LHCN-M2 (cell line): ENCODE measurements at places on chromosomes 16 and 17. TPM values are rescaled to one million over a fixed set of nuclear protein-coding genes. Genes with fewer than 3 reads are reported as not detected.

DNA sequence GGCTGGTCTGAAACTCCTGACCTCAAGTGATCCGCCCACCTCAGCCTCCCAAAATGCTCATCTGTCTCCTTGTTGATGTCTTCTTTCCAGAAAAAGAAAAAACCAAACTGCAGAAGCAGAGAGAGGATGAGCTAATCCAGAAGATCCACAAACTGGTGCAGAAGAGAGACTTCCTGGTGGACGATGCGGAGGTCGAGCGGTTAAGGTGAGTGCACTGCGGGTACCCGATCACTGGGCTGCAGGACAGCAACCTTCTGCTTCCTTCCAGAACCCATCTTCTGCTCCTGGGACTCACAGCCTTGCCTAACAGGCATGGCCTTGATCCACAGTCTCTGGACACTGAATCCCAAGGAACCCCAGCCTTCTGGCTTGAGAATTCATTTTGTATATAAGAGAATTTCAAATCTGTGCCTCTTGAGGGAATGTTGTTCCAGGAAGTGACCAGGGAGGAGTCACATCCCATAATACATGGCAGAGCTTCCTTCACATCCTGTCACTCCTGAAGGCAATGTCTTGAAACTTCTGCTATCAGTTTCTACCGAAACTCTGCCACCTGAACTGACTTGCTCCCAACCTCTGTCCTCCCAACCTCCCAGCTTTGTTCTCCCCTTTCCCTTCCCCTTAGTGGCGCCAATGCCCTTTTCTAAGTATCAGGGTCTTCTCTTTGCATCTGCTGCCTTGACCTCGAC lies 61.7 kb downstream of the MARF1 start:
- no peak for DNase-seq

GRCh38 chr16:61900482-61900881 lies 135.8 kb downstream of the CDH8 start:
- peak; percentile 85 for DNase-seq

The TMIGD1 gene
- total RNA-seq: not detected in 2 replicates

- DNase-seq: no peak
Observed at GRCh38 chr17:46766493-46767491, 51.7 kb downstream of the WNT3 start.

GRCh38 chr17:79617304-79617703 lies 6.5 kb upstream of the RBFOX3 start:
- no peak for DNase-seq

The ST6GALNAC2 gene
- total RNA-seq: 0.34 and 1.2 TPM in 2 replicates

DNA sequence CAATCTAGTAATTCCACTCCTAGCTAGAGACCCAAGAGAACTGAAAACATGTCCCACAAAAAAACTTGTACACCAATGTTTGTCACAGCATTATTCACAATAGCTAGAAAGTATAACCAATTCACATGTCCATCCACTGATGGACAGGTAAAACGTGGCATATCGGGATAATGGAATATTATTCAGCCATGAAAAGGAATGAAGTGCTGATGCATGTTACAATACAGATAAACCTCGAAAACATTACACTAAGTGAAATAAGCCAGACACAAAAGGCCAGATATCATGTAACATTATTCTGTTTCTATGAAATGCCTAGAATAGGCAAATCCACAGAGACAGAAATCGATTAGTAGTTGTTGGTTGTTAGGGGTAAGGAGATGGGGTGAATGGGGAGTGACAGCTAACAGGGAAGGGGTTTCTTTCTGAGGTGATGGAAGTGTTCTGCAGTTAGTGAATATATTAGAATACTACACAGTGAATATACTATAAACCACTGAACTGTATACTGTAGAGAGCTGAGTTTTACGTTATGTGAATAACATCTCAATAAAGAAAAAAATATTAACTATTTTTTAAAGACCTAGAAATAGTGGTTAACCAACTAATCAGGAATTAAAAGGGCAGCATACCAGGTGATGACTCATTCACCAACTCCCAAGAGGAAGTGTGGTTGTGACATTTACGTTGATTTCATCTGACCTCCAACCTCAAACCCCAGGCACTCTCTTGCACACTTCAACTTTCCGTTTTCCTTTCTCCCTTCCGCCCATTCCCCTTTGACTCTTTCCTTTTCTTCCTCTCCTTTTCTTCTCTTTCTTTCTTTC lies 48.6 kb downstream of the GAS7 start:
- peak; percentile 15 for DNase-seq

The CRYBA1 gene
- not detected in 2 replicates for total RNA-seq

- peak; percentile 90 for DNase-seq
Observed at GRCh38 chr16:29807426-29808218, 1.3 kb downstream of the MAZ start.
